Renal pelvis (tissue), 12 donors: ENCODE measurements at places on chromosomes 11 and 22. TPM values are rescaled to one million over a fixed set of nuclear protein-coding genes. Genes with fewer than 3 reads are reported as not detected.

Gene STK33
- 25.8 TPM for polyA plus RNA-seq

Gene ABTB2
- 10.4 TPM for polyA plus RNA-seq

GRCh38 chr11:128469220-128469619 lies 118.1 kb downstream of the ETS1 start:
- no peak for DNase-seq

Gene SLC17A6
- polyA plus RNA-seq: not detected

DNA sequence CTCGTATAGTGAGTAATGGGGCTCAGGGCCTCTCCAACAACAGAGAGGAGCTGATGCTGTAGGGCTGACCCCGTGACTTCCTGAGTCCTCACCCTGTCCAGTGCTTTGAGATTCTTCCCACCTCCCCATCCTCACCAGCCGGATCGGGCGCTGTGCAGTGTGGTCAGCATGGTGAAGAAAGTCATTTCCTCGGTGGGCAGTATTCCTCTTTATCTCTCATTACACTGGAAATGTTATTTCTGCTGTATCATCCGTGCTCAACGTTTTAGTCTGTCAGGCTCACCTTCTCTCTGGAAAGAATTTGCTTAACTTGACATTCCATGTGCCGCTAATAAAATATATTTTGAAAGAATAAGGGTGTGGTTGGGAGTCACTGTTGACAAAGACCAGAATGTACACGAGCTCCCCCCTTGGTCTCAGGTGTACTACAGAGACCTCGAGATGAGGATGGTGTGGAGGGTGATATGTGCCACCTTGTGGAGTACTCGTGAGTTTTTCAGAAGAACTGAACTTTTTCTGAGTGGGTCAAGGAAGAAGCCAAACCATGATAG lies 25.7 kb upstream of the SCGB1A1 start:
- DNase-seq: no peak

Gene POU2AF3
- polyA plus RNA-seq: 8.9 TPM

GRCh38 chr11:107547961-107548360 lies 17.6 kb downstream of the ALKBH8 start:
- DNase-seq: no peak

Gene YPEL4
- 4.3 TPM for polyA plus RNA-seq

- DNase-seq: no peak
Observed at GRCh38 chr11:28347371-28347770, 239.2 kb downstream of the METTL15 start.

DNA sequence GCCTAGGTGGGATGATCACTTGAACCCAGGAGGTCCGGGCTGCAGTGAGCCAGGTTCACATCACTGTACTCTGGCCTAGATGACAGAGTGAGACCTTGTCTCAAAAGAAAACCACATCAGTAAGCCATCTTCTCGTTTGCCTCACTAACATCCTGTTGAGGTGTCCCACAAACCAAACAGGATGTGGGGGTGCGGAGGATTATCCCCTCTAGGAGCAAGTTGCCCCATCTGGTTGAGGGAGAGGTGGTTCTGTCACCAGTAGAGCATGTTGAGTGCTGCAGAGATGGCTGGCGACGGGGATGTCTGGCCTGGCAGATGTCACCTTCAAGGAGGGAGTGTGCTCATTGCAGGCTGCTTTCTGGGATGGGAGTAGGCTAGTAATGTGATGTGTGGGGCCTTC lies 72.4 kb downstream of the ZNRF3 start:
- no peak for DNase-seq

Gene OR8D1
- polyA plus RNA-seq: not detected

Gene HEPN1
- polyA plus RNA-seq: 1.8 TPM

Gene SCGB2A2
- not detected for polyA plus RNA-seq

GRCh38 chr11:67295846-67296245 lies 6.7 kb downstream of the ANKRD13D start:
- no peak for DNase-seq

- DNase-seq: no peak
Observed at GRCh38 chr11:1121331-1121812, 36.4 kb upstream of the MUC5AC start.

DNA sequence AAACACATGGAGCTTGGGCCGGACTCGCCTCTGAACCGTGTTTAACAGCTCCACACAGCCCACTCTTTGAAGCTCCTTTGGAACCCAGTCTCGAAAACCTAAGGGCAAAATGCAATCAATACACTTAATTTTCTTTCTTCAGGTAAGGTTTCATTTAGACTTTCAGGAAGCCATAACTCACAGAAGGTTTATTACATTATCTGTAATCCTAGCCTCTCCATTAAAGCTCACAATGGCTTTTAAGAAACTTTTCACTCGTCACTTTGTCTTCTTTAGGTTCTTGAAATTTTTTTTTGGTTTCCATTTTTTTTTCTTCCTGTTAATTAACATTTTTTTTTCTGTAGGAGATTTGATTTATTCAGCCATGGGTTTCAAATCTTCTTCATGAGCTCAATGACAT lies 91.3 kb downstream of the ARL14EP start:
- DNase-seq: no peak

- no peak for DNase-seq
Observed at GRCh38 chr11:74462009-74462408, 5.3 kb downstream of the KCNE3 start.

Gene SMC1B
- polyA plus RNA-seq: 0.13 TPM

Gene CASP5
- not detected for polyA plus RNA-seq

Gene KCNK4
- polyA plus RNA-seq: not detected

DNA sequence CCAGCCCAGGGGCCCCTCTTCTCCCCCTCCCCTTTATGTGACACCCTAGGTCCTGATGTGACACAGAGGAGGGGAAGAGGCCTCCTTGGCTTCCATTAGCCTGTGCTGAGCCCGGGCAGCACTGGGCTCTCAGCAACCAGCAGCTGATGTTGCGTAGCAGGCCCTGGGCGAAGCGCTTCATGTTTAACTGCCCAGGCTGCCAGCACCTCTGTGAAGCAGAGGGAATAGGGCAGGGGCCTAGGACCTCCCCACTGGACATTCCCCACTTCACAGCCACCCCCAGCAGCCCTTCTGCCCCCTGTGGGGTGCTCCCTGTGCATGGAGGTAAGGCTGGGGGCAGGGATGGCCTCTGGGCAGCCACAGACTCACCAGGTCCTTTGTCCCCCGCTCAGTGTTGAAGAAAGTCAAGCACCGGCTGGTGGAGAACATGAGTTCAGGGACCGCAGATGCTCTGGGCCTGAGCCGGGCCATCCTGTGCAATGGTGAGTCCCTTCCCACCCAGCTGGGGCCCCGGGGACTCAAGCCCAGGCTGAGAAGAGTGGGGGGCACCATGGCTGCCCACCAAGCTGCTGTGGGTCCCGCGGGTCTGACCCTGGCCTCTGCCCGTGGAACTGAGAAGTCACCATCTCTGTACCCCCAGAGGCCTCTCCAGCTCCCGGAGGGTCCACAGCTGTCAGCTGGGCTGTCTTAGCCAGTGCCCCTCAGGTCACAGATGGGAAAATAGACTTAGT lies 11.6 kb downstream of the PICK1 start:
- no peak for DNase-seq

Gene TYMP
- polyA plus RNA-seq: 2.2 TPM

DNA sequence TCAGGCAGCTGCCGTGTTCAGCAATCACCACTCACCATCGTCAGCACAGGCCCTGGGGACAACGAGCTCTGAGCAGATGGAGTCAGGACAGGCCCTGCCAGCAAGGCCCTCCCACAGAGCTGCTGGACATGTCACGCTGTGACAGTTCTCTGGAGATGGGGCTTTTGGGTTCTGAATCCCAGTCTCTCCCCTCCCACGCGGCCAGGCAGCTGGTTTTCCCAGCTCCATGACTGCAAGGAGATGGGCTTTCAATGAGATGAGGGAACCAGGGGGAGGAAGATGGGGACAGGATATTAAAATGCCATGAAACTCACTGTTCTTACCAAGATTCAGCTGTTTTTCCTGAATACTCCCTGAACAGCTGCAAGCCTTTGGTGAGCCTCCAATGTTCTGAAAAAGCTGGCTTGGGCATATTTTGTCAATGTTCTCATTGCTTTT lies 305.9 kb downstream of the BRD1 start:
- no peak for DNase-seq

Gene KLHL35
- 1.1 TPM for polyA plus RNA-seq

DNA sequence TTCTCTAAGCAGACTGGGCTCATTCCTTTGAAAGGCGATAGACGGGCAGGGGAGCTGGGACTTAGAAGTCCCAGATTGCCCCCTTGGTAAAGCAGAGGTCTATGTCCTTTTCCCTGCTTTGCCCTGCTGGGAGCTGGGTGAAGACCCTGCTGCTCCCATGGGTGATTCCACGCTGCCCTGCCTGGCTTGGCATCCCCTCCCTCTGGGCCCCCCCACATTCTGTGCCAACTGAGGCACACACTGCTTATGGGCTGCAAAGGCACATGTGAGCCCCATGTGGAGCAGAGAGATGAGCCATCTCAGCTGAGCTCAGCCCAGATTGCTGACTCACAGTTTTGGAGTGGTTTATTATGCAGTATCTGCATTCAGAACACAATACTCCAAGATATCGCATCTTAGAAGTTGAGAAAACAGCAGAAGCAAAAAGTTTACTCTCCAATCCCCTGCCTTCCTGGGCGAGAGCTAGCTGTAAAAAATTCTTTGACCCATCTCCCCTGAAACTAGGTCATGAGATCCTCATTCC lies 127.2 kb downstream of the ST3GAL4 start:
- DNase-seq: no peak

DNA sequence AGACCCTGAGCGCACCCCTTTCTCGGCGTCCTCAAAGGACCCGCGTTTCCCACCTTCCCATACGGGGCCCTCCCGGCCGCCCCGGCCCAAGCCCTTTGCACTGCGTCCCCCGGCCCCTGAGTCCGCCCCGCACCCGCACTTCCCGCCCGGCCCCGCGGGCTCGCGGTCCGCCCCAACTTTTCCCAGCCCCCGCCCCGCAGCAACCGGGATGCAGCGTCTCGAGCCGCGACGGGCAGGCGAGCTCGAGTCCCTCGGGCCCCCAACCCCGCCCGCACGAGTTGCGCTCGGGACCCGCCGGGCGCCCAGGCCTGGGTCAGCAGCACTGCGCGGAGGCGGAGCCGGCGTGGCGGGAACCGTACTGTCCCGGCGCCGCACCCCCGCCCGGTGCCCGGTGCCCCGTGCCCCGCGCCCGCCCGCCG lies 371 bp downstream of the SMCO4 start:
- DNase-seq: peak; percentile 22

GRCh38 chr11:454801-455565 lies 4.9 kb downstream of the PTDSS2 start:
- DNase-seq: no peak

DNA sequence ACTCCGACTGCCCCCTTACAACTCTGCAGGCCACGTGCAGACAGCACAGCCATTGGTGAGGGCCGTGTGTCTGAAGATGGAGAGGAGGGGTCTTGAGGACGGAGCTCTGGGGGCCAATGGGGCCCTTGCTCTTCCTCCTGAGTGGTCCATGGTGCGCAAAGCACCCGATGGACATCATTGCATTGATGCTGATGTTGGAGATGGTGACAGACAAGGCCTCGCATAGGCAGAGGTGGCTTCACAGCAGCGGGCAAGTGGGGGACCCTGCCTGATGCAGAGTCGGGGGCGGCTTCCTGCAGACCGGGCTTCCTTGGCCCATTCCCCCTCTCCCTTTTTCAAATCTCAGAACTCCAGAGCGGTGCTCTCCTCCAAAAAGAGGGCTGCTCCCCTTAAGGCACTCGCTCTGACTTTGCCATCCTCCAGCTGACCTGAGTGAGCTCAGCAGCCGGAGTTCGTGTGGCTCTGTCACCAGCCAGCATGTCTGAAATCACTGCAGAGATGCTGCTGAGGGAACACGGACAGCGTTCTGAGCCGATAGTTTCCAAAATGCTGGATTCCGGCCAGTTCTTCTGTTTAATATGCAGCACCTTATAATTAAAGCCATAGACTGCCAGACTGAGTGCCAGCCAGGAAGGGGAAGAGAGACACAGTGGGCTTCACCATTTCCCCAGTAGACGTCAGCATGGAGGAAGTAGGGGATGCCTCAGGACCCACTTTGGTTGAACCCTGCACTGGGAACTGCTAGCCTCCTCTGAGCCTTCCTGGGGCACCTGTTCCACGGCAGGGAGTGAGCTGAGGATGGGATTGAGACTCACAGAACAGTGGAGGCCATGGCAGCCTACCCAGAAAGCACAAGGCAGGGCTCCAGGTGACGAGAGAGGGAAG lies 278.2 kb downstream of the BRD1 start:
- no peak for DNase-seq

GRCh38 chr22:40726514-40726913 lies 47.2 kb downstream of the MCHR1 start:
- DNase-seq: no peak

Gene OR8A1
- 0.04 TPM for polyA plus RNA-seq

DNA sequence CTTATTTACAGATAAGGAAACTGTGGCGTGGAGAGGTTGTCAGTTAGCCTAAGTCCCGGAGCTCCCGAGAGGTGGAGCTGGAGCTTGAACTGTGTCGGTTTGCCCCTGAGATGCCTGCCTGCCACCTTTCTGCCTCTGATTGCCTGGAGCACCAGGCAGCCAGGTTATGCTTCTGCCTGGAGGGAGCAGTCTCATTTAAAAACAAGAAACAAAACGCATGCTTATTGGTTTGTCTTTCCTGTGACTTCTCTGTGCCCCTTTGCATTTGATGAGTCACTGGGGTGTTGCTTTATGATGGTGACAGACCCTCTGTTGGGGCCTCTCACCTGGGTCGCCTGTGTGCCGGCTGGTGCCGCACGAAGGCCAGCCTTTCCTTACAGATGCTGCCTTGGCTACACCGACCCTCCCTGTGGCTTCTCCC lies 12.2 kb downstream of the AP2A2 start:
- DNase-seq: no peak

DNA sequence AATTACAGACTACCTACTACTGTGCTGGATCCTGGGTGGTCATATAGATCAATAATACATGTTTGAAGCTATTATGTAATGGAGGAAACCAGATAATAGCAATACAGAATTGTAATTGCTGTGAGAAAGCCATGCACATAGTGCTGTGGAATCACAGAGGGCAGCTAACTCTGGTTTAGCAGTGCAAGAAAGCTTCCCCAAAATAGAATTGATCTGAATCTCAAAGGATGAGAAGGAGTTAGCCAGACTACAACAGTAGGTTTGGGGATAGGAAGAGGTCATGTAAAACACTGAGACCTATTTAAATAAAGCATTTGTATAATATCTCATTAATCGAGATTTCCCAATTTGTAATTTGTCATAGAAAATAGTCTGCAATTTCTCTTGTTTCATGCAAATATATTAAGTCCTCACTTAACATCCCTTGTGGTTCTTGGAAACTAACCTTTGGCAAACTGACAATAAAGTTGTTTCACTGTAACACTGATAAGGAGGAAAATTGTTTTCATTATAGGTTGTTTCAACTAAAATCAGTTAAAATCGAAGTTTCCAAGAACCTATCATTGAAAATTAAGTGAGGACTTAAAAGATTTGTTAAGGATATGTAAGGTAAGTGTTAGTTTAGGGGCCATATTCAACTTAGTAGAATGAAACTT lies 7.6 kb downstream of the C11orf58 start:
- DNase-seq: no peak

Gene NLRP10
- polyA plus RNA-seq: not detected

Gene CABP7
- polyA plus RNA-seq: 0.12 TPM

Gene CBX6
- 45.2 TPM for polyA plus RNA-seq

- DNase-seq: no peak
Observed at GRCh38 chr11:84526250-84526649, 1100.9 kb downstream of the DLG2 start.

Gene CARNS1
- 4.1 TPM for polyA plus RNA-seq

GRCh38 chr11:15826826-15827225 lies 529.5 kb downstream of the SOX6 start:
- DNase-seq: no peak

Gene CHID1
- polyA plus RNA-seq: 113 TPM
